Mammary epithelial cell (primary cell): ENCODE measurements at places on chromosomes 6 and 20.

- no peak for DNase-seq
Measured at GRCh38 chr20:11724097-11724496, 193.6 kb upstream of the BTBD3 start.

GRCh38 chr6:101294676-101295075, 98.8 kb upstream of the GRIK2 start:
- peak; percentile 66 for DNase-seq

- DNase-seq: no peak
Measured at GRCh38 chr6:30735668-30736314, 6.7 kb downstream of the FLOT1 start.

- no peak for DNase-seq
Measured at GRCh38 chr20:14344746-14345145, 7.3 kb upstream of the FLRT3 start.

DNA sequence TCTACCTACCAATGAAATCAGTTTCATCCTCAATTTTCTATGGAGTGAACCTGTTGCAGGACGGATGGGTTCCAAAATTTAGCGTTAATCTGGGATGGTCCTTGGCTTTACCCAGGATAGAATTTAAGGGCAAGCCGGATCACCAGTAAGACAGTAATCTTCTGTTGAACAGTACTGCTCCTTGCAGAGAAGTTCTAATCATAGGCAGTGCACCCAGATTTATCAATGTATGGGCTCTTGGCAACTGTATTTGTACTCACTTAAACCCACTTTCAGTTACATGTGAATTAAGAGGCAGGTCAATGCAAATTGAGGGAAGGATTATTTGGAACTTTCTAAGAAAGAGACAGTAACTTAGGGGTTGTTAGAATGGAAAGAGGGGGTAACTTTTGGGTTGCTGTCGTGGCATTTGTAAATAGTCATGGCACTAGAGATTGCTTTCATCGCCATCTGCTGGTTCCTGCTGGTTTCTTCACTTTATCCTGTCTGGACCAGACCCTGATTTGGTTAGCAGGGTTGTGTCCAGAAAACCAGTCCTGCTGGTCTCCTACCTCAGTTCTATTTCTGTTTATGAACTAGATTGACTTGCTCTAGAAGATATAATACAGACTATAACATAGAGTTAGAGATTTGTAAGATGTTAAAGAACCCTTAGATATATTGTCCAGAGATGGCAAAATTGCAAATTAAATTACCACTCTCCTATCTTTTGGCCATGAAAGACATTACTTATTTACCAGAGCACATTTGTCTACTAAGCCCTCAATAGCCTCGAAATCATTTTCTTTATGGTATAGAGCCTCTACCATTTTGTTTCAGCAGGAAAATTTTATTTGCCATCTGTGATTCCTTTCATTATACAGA, 646.3 kb downstream of the UTRN start:
- peak; percentile 39 for DNase-seq

DNA sequence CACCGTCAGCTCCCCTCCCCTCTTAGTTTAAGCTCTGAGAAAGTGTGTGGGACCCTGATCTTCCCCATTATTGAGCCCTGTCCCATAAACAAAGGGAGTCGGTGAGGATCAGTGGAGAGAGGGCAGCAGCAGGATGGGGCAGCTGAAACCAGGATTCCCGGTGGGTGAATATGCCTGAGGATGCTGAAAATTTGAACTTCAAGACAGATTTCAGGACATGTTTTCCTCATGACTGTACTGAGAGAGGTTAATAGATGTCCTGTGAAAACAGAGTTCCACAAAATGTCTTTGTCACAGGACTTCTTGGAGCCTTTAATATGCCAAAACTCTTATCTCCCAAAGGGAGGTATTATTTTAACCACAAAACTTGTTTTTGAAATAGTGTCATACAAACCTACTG, 53.5 kb upstream of the SLC22A16 start:
- DNase-seq: peak; percentile 23

- DNase-seq: no peak
Measured at GRCh38 chr20:8875586-8875985, 193.3 kb upstream of the PLCB4 start.

- peak; percentile 96 for DNase-seq
Measured at GRCh38 chr20:47464380-47465101, 37.1 kb upstream of the NCOA3 start.

DNA sequence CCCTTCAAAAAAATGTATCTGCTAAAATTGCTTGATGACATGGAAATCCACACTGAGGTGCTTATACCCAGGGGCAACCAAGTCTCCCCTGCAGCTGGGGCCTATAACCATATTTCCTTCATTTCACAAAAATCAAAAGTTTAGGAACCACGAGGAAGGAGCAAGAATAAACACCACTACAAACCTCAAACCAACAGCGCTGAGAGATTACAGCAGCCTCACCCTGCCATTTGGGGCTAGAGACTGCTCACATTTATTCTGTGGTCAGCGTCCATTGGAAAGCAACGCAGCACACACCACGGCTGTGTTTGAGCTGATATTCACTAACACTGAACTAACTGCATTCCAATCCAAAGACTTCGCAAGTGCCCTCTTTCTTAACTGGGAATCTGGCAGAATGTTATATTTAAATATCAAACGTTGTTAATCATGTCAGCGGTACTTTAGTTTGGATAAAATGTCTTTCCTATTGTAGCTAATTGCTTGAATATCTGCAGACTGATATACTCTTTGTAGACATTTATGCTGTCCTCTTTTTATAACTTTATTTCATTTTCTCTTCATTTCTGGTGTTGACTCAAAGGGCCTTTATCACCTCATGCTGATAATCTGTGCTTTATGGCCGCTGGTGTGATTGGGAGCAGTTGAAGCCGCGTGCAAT, 94.6 kb downstream of the FOXA2 start:
- DNase-seq: no peak

GRCh38 chr6:67102743-67103142, 1395.7 kb upstream of the EYS start:
- no peak for DNase-seq

- DNase-seq: no peak
Measured at GRCh38 chr6:12869816-12870432, 153.4 kb downstream of the PHACTR1 start.

- no peak for DNase-seq
Measured at GRCh38 chr6:107715550-107716321, 108.4 kb downstream of the SCML4 start.

DNA sequence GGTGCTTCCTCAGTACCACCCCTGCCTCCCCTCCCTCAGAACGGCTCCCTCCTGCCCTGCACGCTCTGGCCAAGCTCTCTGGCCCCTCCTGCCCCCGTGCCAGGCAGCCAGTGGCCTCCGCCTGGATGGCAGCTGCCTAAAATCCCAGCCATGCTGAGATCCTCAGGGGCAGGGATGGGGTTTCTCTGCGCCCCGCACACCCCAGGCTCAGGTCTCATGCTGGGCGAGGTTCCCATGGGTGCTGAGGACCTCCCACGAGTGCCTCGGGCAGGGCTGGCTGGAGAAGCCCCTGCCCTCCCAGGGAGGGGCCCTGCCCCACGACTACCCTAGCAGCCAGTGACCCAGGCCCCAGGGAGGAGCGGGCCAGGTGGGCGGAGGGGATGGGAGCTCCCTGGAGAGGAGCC, 2.7 kb downstream of the PTK6 start:
- DNase-seq: no peak

GRCh38 chr20:50918403-50918802, 12.8 kb downstream of the ADNP start:
- DNase-seq: no peak

- no peak for DNase-seq
Measured at GRCh38 chr6:3725145-3726047, 26.1 kb downstream of the PXDC1 start.

- DNase-seq: peak; percentile 73
Measured at GRCh38 chr6:134814076-134814695, 135.7 kb downstream of the ALDH8A1 start.

- DNase-seq: no peak
Measured at GRCh38 chr6:61192610-61193009, 1093.4 kb downstream of the KHDRBS2 start.

- peak; percentile 92 for DNase-seq
Measured at GRCh38 chr20:58014628-58015315, 213.7 kb downstream of the ANKRD60 start.

DNA sequence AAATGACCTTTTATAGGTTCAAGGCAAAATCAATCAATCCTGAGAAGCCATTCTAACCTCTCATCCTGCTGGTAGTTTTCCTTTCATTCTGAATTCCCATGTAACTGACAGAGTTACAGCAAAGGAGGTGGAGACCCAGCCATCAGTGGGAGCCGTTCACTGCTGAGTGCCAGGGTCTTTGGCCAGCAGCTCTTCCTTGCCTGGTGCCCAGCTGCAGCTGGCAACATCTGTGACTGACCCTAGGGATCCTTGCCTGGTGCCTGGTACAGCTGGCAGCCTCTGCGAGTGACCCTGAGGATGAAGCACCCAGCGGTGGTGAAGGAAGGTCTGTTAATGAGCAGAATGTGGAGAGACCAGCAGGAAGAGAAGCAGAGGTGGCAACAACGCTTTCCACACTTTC, 314.6 kb downstream of the THBS2 start:
- DNase-seq: no peak

- DNase-seq: peak; percentile 43
Measured at GRCh38 chr6:10720265-10720959, 2.5 kb upstream of the TMEM14C start.

- peak; percentile 39 for DNase-seq
Measured at GRCh38 chr20:6231556-6231955, 108.7 kb upstream of the FERMT1 start.

GRCh38 chr6:45664707-45665106, 287.0 kb upstream of the SUPT3H start:
- no peak for DNase-seq

- DNase-seq: peak; percentile 48
Measured at GRCh38 chr6:138517635-138518034, 18.3 kb upstream of the NHSL1 start.

DNA sequence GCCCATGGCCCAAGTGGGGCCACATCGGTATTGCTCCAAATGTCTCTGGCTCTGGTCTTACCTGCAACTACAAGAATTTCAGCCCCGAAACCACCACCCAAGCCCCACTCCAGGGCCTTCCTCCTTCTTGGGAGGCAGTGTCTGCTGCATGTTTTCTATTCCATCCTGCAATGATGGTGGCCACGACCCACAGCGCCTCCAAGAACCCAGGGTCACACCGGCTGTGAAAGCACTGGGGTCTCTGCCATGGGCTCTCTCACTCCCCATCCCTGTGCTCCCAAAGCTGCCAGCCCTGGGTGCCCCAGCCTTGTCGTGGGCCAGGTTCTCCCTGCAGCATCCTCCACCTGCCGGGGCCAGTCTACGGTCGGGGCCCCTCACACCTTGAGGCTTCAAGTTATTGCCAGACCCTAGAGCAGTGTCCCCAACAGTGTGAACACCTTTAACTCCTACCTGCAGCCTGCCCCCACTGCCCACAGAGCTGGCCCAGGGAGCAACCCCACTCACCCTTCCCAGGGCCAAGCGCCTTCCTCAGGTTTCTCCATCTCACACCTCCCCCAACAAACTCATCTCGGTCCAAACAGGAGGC, 115.4 kb downstream of the JPH2 start:
- DNase-seq: no peak

DNA sequence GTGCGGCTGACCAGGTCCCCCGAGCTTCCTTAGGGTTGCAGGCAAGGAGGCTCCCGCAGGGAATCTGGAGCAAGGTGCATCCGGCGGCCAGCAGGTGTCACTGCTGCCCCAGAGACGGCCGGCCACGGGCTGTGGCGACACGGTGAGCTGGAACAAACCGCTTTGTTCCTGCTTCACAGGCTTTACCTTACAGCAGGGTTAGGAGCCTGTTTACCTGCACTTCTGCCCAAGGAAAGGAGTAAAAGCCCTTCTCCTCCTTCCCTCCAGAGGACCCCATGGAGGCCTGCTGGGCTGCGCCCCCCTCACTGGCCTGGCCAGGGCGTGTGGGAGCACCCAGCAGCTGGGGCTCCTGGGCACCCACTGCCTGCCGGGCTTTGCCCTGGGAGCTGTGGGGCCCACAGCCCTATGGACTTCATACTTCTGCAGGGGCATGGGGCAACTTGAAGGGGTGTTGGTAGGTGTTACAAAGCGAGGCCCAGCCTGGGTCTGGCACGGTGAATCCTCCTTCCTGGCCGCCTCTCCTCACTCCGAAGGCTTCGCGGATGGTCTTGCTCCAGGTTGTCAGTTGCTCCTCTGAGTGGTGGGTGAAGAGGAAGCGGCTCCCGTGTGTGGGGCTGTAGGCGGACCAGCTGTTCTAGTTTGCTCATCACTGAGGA, 88.4 kb downstream of the CDC5L start:
- DNase-seq: peak; percentile 70

GRCh38 chr20:49756241-49756640, 42.6 kb upstream of the B4GALT5 start:
- no peak for DNase-seq

DNA sequence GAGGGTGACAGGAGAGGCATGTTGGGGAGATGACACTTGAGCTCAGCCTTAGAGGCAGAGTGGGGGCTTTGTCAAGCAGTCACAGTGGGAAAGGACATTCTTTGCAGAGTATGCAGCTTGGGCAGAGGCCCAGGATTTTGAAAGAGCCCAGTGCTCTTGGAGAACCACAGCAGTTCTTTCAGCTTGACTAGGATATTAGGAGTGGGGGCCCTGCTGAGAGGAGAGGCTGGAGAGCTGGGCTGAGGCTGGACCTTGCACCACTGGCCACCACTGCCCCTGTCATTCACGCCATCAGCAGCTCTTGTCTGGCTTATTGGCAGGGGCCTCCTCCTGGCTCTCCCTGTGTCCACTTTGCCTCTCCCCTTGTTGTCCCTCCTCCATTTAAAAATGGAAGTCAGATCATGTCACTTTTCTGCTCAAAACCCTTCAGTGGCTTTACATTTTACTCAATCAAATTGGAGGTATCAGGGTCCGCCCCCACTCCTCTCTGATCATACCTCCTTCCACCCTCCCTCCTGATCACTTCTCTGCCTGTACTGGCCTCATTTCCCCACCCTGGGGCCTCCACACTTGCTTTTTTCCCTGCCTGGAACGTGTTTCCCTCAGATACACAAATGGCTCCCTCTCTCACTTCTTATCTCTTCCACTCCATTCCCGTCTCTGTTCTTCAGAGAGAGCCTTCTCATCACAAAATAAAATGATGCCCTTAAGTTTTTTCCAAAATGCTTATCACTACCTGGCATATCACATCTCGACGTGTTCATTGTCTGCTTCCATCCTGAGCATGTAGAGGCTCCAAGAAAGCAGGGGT, 10.5 kb downstream of the MANBAL start:
- DNase-seq: no peak
